ENCODE measurements at places on chromosomes 12 and 14. TPM values are rescaled to one million over a fixed set of nuclear protein-coding genes. Genes with fewer than 3 reads are reported as not detected.

- H3K27ac ChIP-seq = no peak overlapping the region
- H3K27me3 ChIP-seq = no peaks in the 10 kb centered on the region
- no peak for DNase-seq
- H3K4me3 ChIP-seq = no peak overlapping the region
- no peaks in the 10 kb centered on the region for H3K4me1 ChIP-seq
Measured at GRCh38 chr14:75494896-75495295, 27.4 kb upstream of the BATF start.

The PLA2G1B gene
- not detected for total RNA-seq

GRCh38 chr14:35051796-35052195, 5.7 kb downstream of the FAM177A1 start:
- no peaks in the 10 kb centered on the region for H3K27me3 ChIP-seq
- DNase-seq = peak; percentile 48
- peaks cover 8% of the 10 kb centered on the region for H3K36me3 ChIP-seq
- no peaks in the 10 kb centered on the region for H3K4me1 ChIP-seq

DNA sequence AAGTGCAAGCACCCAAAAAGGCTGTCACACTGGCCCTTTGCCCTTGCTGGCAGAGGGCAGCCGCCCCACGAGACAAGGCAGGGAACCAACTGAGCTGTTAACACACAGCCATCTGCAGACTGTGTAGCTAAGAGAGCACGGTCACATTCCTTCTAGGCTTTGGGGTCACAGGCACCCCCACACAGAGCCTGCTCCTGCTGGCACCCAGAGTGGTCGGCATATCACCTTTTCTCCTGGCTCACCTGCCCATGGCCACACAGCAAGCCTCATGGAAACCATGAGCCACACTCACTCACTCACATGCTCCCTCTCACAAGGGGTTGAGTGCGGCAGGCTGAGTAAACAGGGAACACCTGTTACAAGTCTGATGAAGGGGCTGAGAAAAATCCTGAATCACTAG, 214.5 kb downstream of the PCNX1 start:
- H3K27me3 ChIP-seq = no peaks in the 10 kb centered on the region
- DNase-seq = no peak
- no peaks in the 10 kb centered on the region for H3K36me3 ChIP-seq
- no peak overlapping the region for H3K4me3 ChIP-seq
- no peak overlapping the region for H3K27ac ChIP-seq

DNA sequence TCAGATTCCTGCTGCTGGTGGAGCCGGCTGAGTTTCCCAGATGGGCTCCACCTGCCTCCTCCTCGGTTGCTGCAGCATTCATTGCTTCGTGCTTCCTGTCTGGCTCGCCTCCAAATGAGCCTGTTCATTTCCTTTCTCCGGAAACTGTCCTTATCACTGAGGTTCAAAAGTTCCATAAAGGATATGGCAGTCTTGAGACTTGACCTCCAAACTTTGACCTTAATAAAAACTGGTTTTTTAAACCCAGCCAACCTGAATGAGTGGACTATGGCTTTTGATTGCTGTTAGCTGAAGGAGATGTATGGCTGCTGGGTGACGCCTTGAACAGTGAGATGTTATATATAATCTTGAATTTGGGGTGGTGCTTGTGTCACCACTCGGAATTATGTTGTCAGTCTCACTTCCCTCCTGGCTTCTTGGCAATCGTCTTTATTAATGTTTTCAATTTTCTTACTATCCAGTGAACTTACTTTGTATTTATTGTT, 62.7 kb downstream of the RASSF3 start:
- no peak for DNase-seq
- no peaks in the 10 kb centered on the region for H3K36me3 ChIP-seq
- H3K4me3 ChIP-seq = no peak overlapping the region
- peaks cover 56% of the 10 kb centered on the region for H3K4me1 ChIP-seq
- peak overlapping the region; percentile 77 for H3K27ac ChIP-seq
- H3K27me3 ChIP-seq = no peaks in the 10 kb centered on the region

The ALDH2 gene
- 130 TPM for total RNA-seq

The ARHGEF25 gene
- total RNA-seq = 22.3 TPM

The LRRC43 gene
- 5.2 TPM for total RNA-seq

The DPF3 gene
- 40.8 TPM for total RNA-seq

- no peaks in the 10 kb centered on the region for H3K27me3 ChIP-seq
- peaks cover 41% of the 10 kb centered on the region for H3K36me3 ChIP-seq
- DNase-seq = no peak
Measured at GRCh38 chr12:55818140-55818728, 393 bp downstream of the ORMDL2 start.

DNA sequence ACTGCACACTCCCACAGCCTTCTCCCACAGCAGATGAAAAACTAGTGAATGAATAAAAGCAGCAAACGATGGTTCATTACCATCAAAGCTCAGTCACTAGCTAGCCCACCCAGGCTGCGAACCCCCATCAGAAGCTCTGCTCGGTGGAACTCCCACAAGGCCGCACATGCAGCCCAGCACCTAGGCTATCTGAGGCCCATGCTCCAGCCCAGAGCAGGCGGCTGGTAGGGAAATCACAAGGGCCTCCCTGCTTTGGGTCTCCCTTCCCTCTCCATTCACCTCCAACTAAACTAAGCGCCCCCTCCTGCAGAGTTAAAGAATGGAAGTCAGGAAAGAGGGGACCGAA, 69.0 kb downstream of the ITPK1 start:
- peak overlapping the region; percentile 49 for H3K27ac ChIP-seq
- no peak overlapping the region for H3K4me3 ChIP-seq
- H3K4me1 ChIP-seq = peaks cover 57% of the 10 kb centered on the region

The RNF31 gene
- 81.0 TPM for total RNA-seq

The SRRM4 gene
- total RNA-seq = 0.14 TPM

The CACNA1C gene
- total RNA-seq = 53.9 TPM

The CFAP54 gene
- total RNA-seq = 0.78 TPM

DNA sequence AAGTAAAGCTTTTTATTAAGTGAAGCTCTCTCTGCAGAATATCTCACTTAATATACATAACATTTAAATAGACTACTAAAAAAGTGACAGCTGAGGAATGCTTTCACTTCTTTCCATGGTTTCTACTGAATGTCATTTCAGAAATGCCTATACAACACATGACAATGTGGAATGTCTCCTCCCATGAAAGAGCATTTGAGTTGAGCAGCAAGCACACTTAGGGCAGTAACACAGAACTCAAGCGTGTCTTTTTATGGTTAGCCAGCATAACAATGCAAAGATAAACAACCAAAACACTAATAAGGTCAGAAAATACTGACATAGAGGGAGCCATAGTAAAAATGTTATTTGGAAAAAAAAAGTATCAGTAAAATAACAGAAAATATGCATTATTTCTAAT, 9.4 kb downstream of the PPP1R12A start:
- no peaks in the 10 kb centered on the region for H3K36me3 ChIP-seq
- no peak overlapping the region for H3K4me3 ChIP-seq
- H3K27ac ChIP-seq = peak overlapping the region; percentile 46
- DNase-seq = peak; percentile 10
- no peaks in the 10 kb centered on the region for H3K27me3 ChIP-seq

The PLCZ1 gene
- total RNA-seq = not detected

DNA sequence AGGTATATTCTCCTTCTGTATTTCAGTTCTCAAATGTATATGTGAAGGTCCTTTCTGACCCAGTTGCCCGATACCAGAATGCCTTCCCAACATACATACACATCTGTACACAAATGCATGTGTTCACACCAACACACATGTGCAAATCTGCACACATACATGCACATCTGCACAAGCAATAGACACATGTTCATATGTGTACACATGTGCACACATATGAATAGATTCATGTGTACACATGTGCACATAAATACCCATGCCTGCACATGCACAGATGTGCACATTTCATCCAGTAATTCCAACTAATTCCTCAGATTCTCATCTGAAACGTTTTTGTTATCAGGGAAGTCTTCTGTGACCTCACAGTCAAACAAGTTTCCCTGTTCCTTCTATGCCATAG, 933.6 kb downstream of the NRXN3 start:
- H3K27me3 ChIP-seq = no peaks in the 10 kb centered on the region
- H3K27ac ChIP-seq = no peak overlapping the region
- no peak for DNase-seq
- no peaks in the 10 kb centered on the region for H3K4me1 ChIP-seq
- no peak overlapping the region for H3K4me3 ChIP-seq

DNA sequence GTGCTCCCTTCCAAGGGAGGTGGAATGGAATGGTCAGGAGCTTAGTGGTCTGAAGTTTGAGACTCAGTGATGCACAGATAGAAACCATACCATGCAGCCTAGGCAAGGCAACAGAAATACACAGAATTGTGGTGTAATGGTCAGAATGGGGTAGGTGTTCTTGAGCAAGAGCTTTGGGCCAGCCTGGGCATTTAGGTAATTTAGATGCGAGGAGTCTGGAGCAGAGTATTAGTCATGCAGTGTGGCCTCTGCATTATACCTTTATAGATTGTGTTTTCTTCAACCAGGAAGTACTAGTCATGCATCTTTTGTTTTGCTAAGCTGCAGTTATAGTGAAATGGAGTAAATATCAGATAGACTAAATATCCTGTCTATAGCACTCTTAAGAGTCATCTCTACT, 118.3 kb downstream of the DAAM1 start:
- no peak overlapping the region for H3K4me3 ChIP-seq
- peak overlapping the region; percentile 70 for H3K27ac ChIP-seq
- no peaks in the 10 kb centered on the region for H3K27me3 ChIP-seq
- H3K4me1 ChIP-seq = peaks cover 36% of the 10 kb centered on the region
- H3K36me3 ChIP-seq = no peaks in the 10 kb centered on the region

DNA sequence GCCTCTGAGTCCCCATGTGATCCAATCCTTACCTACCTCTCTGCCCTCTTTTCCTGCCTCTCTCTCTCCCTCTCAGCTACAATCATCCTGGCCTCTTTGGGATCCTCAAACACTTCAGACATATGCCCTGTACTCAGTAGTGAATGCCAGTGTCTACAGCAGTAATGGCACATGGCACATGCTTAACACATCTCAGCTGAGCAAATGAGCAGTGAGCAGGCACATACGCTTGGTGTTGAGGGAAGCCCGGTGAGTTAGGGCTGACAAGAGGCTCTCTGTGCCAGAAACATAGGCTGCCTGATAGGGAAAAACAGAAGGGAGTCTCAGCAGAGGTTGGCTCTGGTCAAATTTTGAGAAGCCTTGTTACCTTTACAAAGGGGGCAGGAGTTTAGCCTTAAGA, 409.1 kb downstream of the TMEM132D start:
- H3K36me3 ChIP-seq = no peaks in the 10 kb centered on the region
- DNase-seq = no peak
- no peaks in the 10 kb centered on the region for H3K4me1 ChIP-seq
- no peak overlapping the region for H3K27ac ChIP-seq
- peaks cover 2% of the 10 kb centered on the region for H3K27me3 ChIP-seq

DNA sequence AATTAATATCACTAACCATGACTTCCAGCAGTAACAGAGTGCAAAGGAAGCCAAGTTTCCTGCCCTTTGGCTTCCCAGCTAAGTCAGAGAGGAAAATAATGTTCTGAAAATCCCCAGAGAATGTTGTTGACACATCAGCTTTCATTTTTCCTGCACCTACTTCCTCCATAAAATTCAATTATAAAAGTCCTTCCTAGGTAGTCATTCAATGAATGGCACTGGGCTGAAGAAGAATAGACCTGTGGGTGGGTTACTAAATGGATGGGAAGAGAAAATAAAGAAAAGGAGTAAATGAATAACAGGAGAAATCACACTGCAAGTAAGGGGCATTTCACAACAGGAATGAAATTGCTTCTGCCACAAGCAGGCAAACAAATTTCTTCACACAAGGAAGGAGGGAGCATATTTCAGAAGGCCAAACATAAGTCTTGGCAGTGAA, 73.2 kb upstream of the MDM1 start:
- no peaks in the 10 kb centered on the region for H3K4me1 ChIP-seq
- DNase-seq = no peak
- H3K36me3 ChIP-seq = no peaks in the 10 kb centered on the region
- H3K4me3 ChIP-seq = no peak overlapping the region
- no peak overlapping the region for H3K27ac ChIP-seq
- H3K27me3 ChIP-seq = no peaks in the 10 kb centered on the region

GRCh38 chr14:76808990-76809389, 3.7 kb downstream of the ANGEL1 start:
- H3K27ac ChIP-seq = no peak overlapping the region
- no peak for DNase-seq
- no peaks in the 10 kb centered on the region for H3K27me3 ChIP-seq
- no peak overlapping the region for H3K4me3 ChIP-seq

DNA sequence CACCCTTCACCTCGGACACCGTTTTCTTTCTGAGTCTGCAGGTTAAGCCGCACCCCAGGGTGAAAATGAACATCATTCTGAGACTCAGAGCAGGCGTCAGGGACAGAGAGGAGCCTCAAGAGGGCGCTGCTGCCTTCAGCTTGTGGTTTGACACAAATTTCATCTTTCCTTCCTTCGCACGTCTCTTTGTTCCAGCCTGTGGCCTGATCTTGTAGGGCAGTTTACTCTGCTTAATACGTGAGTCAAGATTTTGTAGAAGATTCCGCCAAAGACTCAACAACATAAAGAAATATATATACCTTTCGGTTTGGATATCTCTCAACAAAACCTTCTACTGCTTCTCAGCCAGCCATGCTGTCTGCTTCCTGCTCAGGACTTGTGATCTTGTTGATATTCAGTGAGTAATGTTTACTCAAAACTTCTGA, 329.3 kb upstream of the OR4E1 start:
- H3K27me3 ChIP-seq = no peaks in the 10 kb centered on the region
- DNase-seq = no peak
- H3K27ac ChIP-seq = no peak overlapping the region
- no peaks in the 10 kb centered on the region for H3K36me3 ChIP-seq

GRCh38 chr12:47742253-47742825, 16.3 kb downstream of the RAPGEF3 start:
- no peaks in the 10 kb centered on the region for H3K27me3 ChIP-seq
- no peak for DNase-seq
- H3K27ac ChIP-seq = no peak overlapping the region
- no peak overlapping the region for H3K4me3 ChIP-seq

GRCh38 chr12:75236206-75236605, 26.6 kb upstream of the KCNC2 start:
- H3K4me3 ChIP-seq = no peak overlapping the region
- no peak for DNase-seq
- H3K27ac ChIP-seq = no peak overlapping the region
- no peaks in the 10 kb centered on the region for H3K4me1 ChIP-seq
- no peaks in the 10 kb centered on the region for H3K27me3 ChIP-seq

The IL31 gene
- not detected for total RNA-seq

DNA sequence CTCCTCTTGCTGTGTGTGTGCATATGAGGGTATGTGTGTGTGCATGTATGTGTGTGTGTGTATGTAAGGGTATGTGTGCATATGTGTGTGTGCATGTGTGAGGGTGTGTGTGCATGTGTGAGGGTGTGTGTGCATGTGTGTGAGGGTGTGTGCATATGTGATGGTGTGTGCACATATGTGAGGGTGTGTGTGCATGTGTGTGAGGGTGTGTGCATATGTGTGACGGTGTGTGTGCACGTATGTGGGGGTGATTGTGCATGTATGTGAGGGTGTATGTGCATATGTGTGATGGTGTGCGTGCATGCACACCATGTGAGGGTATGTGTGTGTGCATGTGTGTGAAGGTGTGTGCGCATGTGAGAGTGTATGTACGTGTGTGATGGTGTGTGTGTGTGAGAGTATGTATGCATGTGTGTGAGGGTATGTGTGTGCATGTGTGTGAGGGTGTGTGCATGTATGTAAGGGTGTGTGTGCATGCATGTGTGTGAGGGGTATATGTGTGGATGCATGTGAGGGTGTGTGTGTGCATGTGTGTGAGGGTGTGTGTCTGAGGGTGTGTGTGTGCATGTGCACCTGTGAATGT, 15.4 kb downstream of the DAO start:
- DNase-seq = no peak
- H3K27me3 ChIP-seq = no peaks in the 10 kb centered on the region

The TMPRSS12 gene
- not detected for total RNA-seq

Data from cardiac muscle cell (in vitro differentiated cells and primary cell).